ENCODE measurements at places on chromosomes 3 and 15.

- DNase-seq = no peak
Measured at GRCh38 chr15:31964586-31965307, 65.6 kb upstream of the CHRNA7 start.

GRCh38 chr15:60162968-60163355, 158.9 kb downstream of the FOXB1 start:
- DNase-seq = no peak

GRCh38 chr3:41244620-41245336, 45.5 kb downstream of the CTNNB1 start:
- DNase-seq = no peak

DNA sequence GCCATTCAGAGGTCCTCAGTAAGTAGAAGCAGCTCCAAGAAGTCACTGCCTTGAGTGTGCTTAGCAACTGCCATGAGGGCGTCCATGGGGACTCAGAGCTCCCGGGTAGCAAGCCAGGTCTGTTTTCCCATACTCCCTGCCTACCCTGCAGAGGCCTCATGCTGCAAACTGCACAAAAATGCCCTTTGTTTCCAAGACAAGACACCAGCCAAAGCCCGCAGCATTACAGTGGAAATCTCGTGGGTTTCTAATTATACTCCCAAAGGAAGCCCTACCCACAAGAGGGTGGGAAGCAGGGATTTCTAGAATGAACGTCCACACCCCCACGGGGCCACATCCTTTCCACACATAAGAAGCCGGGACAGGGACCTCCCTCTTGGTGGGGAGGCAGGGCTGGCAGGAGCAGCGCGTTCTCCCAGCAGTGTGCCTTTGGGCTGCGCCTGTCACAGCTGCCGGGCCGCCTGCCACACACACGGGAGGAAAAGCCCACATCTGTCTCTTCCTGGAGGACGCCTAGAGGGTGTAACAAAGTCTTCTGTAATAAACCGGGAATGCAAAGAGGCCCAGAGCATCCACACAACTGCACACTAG, 31.1 kb downstream of the FAM174B start:
- no peak for DNase-seq

DNA sequence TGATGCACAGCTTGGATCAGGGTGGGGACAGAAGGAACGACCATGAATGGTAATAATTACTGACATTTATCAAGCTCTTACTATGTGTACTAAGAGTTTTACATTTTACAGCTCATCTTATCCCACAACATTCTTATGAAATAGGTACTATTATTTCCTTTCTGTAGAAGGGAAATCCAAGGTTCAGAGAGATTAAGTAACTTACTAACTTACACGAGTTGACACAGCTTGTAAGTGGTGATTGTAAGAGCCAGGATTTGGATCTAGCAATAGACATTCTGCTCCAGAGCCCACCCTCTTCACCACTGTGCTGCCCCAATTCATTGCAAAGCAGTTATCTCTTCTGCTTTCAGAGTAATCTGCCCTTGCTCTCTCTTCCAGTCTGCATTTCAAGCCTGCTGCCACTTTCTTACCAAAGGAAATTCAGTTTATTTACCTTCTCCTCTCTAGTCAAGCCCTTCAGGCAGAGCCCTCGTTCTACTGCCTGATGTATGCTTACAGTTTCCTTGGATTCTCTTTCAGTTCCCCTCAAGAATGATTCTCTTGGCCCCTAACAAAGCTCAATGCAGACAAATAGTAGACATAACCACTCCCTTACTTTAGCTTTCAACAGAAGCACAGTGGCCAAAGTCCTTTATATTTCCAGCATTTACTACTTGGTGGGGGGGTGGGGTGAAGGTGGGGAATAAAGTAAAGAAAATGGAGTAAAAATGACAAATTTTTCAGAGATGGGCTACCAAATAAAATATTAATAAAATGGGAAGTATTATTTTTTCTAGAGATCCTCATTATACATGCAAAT, 65.8 kb downstream of the ATP8B4 start:
- DNase-seq = peak; percentile 35

DNA sequence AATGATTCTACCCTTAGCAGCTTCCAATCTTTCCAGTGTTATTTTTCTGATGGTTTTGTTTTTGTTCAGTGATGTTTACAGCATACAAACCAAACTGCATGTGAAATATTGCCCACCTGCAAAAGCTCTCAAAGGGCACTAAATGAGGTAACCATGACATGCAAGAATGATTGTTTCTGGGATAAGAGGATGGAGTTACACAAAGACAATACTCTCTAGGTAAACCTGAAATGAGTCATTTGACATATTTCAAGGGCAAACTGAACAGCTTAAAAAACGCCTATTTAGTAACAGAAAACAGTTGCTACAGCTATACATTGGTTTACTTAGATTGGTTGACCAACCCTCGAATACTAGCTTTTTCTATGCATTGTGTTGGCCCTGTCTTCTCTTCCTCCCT, 481.7 kb downstream of the ZPLD1 start:
- no peak for DNase-seq

DNA sequence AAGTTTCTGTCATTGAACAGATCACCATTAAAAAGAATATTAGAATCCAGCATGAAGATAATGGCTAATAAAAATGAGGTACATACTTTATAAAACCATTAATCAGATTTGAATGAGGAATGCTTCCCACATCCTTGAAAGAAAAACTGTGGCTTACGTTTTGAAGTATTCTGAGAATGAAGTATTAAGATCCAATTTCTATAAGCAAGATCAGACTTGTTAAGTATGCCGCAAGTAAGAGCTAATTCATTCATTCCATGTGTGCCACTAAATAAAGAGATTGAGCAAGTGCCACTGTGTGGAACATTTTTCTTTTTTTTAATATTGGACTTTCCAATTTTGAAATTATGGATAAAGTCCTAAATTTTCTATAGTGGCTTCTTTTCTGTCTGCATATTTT, 30.6 kb downstream of the NMD3 start:
- DNase-seq = no peak

- DNase-seq = no peak
Measured at GRCh38 chr3:110139048-110139447, 801.7 kb upstream of the DPPA4 start.

Measured in amniotic epithelial cell (primary cell).